Right atrium auricular region (tissue), 2 donors: ENCODE measurements at places on chromosomes 3 and 15. TPM values are rescaled to one million over a fixed set of nuclear protein-coding genes. Genes with fewer than 3 reads are reported as not detected.

GREM1 gene
- total RNA-seq: 0.43 TPM

IGDCC3 gene
- not detected for total RNA-seq

ADIPOQ gene
- total RNA-seq: 2.4 TPM

KIF15 gene
- 0.63 TPM for total RNA-seq

CYP8B1 gene
- total RNA-seq: not detected

POMGNT2 gene
- 33.1 TPM for total RNA-seq

CEMIP gene
- total RNA-seq: 2.9 TPM

LRRC31 gene
- not detected for total RNA-seq

PSTPIP1 gene
- 1.9 TPM for total RNA-seq

TMEM207 gene
- not detected for total RNA-seq

BBX gene
- 33.8 TPM for total RNA-seq

TRH gene
- total RNA-seq: not detected

ARRDC4 gene
- 34.9 TPM for total RNA-seq

SMARCC1 gene
- total RNA-seq: 19.3 TPM
